Stimulated activated CD4-positive, alpha-beta T cell treated with anti-CD3 and anti-CD28 coated beads, TNF-alpha, amount 100 ng/mL, for 48 hours (primary cell): ENCODE measurements at places on chromosomes 3 and 15.

DNA sequence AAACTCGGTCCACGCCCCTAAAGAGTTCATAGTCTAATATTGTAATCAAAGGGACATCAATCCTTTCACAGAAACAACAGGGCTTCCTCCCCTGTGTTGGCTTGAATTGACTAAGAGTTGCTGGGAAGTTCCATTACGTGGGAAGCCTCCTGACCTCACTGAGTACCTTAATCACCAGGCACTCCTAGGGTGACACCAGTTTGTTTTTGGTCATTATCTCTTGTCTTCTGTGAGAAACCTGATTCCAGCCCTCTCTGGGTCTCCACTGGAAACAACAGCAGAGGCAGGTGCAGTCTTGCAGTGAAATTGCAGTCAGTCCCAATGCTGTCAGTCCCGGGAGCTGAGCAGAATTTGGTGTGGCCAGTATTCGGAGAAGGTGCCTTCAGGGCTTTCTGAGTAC lies 55.4 kb downstream of the BOC start:
- no peak for DNase-seq

DNA sequence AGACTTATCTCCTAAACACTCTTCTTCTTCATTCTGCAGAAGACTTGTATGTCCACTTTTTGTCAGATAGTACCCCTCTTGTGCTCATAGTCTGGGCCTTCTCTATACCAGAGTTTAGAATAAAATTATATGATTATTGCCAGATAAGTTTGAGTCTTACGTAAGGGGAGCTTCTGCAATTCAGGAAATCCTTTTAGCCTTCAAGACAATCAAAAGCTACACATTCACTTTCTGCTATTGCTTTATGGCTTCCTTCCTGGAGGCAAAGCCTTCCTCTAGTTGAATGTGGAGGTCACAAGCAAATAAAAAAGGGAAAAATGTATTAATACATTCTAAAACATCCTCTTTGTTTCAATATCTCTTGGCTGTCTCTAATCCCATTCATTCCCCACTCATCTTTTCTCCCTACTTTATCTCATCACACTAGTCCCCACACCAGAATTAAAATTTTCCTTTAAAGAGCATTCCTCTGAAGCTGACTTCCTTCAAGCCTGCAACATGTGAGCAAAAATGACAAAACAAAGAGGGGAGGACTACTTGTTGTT lies 186.8 kb downstream of the CPNE4 start:
- no peak for DNase-seq

- DNase-seq = no peak
Measured at GRCh38 chr3:126522363-126522788, 1.6 kb upstream of the CHST13 start.

DNA sequence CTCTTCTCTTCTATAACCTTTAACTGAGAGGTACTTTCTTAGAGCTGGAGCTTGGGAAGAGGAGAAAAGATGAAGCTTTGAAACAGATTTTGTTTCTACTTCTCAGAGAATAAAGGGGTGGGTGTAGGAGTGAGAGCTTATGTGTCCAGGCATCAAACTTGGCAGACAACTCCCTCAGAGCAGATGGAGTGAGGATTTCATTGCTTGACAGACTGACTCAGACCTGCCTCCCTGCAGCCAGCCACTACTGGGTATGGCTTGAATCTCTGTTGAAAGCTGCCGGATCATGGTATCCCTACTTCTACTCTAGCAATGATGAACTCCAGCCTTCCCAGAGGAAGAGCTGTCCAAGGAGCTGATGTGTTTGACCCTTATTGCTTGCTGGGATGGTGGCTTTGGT lies 36.7 kb downstream of the SYN2 start:
- no peak for DNase-seq

GRCh38 chr3:28846971-28847478 lies 433.8 kb upstream of the RBMS3 start:
- DNase-seq = no peak

DNA sequence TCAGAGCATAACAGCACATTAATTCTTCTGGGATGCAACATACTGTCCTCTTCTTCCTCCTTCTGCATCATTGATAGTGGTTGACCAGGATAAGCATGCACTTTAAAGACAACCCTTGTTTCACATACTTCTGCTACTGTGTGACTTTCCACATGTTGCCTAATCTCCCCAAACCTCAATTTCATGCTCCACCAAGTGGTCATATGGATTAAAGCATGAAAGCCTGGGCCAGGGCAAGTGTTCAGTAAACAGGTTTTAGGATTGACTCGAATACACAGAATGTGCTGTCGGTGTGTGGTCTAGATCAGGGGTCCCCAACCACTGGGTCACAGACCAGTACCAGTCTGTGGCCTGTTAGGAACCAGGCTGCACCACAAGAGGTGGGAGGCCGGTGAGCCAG lies 22.5 kb upstream of the BFSP2 start:
- DNase-seq = no peak

GRCh38 chr3:42062464-42062863 lies 28.7 kb upstream of the TRAK1 start:
- no peak for DNase-seq

- DNase-seq = no peak
Measured at GRCh38 chr3:194277786-194278130, 73.4 kb downstream of the CPN2 start.

DNA sequence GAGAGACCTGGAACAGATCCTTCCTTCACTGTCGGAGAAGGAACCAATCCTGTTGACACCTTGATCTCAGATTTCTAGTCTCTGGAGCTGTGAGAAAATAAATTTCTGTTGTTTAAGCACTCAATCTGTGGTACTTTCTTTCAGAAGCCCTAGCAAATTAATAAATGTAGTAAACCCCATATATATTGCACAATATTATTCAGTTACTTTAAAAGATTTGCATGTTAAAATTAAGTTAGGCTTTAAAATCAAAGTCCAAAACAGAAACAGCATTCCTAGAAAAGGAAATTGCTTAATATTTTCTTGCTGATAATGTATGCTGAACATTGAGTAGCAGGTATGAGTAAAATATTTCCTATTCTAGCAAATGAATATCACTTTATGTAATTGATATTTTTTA lies 113.2 kb downstream of the LEKR1 start:
- no peak for DNase-seq
